ENCODE measurements at places on chromosomes 3 and 15.

- DNase-seq = no peak
Observed at GRCh38 chr15:38507570-38507969, 53.6 kb downstream of the FAM98B start.

DNA sequence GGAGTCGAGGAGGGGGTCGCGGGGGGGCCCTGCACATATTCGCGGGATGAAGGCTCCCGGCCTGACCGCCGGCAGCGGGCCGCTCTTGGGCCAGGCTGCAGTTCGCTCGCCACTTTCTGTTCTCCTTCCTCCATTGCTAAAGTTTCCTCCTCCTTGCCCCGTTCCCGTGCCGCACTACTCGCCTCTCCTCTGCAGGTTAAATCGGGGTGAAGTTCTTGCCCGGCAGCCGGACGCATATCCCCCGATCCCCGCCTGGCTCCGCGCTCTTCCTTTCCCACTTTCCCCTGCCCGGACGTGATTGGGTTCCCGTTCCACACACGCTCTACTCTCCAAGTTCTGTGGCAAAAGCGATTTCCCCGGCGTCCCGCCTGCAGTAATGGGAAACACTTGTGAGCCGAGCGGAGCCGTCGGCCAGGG is 556 bp downstream of the CRYBG3 start:
- DNase-seq = no peak

DNA sequence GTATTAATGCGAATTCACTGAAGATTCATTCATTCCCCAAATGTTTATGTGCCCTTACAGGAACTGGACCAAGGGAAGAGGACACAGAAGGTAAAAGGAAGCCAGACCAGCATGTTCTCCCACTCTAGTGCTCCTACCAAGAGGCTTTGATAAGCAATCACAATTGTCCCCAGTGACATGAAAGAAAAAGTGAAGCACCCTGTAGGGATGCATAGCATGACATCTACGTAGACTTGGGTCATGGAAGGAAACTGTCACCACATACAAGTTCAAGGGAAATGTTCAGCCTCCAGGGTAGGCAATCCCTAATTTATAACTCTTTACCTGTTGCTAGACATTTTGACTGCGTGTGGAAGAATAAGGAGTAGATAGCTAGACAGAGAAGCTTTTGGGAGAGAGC is 348.6 kb upstream of the MCTP2 start:
- DNase-seq = no peak

DNA sequence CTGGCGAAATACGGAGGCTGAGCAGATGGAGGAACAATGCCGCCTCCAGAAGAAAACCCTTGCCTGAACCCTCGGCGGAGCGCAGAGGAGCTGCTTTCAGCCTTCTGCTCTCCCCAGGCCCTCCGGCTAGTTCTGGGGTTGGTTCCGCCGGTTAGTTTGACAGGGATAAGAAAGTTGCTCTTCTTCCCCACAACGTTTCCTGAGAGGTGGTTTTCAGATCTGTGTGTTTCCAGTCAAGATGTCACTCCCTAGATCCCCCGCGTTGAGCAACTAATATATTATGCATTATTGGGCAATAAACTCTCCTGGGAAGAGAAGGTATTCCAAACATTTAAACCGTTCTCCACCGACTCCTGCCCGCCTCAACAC is 551 bp downstream of the NLGN1 start:
- DNase-seq = no peak

DNA sequence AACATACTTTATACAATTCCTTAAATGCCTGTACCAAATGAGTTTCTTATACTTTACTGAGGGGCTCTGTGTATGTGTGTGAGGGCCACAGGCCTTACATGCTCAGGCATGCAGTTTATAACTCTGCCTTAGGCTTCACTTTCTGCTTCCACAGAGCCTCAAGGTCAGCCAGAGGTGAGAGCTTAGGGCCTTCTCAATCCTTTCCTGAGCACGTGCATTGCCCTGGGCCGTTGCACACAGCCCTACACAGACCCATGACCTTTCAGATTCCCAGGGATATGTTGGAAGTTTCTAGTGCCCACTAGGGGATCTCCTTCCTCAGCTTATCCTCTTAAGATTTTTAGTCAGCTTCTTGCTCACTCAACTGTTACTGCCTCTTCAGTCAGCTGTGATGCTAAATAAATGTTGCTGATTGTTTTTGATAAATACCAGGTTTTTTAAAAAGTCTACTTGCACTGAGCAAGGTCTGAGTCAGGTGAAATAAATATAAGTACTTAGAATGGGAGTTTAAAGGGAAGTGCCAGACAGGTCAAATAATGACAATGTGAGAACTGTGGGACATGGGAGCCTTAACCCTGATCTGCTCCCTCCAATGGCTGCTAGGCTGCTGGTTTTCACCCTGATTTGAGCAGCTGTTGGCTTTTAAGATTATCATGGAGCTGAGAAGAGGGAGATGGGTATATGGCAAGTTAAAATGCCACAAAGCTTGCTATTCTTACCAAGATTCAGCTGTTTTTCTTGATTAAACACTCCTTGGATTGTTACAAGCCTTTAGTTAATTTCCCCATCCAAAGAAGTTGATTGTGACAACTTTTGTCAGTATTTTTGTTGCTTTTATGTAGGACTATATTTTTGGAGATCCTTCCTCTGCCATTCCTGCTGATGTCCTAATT is 169.5 kb downstream of the PLD1 start:
- no peak for DNase-seq

GRCh38 chr3:45123581-45124269 is 22.5 kb downstream of the CDCP1 start:
- no peak for DNase-seq

Measured in stimulated activated CD8-positive, alpha-beta memory T cell treated with anti-CD3 and anti-CD28 coated beads, Interleukin-2, amount 100 ng/mL, for 48 hours (primary cell).